ENCODE measurements at places on chromosomes 2 and 18.
A peak's percentile ranks its signal among the peaks of the same experiment; 100 is the strongest.

DNA sequence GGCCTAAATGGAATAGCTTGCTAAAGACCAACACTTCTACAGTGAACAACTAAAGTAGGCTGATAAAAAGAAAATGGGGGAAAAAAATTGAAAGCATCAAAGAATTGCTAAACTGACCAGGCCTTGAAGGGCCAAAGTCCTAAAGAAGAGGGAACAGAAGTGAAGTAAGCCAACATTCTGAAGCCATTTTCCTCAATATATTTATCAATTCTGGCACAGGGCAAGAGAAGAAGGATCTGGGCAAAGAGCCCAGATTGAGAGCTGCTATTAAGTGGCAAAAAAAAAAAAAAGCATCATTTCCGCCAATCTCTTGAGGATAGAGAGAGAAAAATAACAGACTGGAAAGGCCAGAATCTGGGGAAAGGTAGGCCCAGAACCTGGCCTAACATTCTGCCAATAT is 25.7 kb downstream of the FANCL start:
- no peak for DNase-seq

DNA sequence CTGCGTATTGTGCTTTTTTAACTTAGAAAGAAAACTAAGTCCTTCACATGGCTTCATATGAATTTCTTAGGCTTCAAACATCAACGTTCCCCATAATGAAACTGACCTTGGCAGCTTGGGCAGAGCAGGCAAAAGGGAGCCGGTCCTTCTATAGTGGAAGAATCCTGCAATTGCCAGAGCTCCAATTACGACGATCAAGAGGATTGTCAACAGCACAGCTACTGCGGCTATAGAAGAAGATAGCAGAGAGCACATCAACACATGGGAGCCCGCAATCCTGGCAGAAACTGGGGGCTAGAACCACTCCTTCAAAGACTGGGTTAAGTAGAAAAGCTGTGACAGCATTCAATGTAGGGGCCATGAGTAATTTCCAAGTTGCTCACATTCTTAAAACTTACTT is 69.8 kb downstream of the DHRS9 start:
- DNase-seq: no peak

DNA sequence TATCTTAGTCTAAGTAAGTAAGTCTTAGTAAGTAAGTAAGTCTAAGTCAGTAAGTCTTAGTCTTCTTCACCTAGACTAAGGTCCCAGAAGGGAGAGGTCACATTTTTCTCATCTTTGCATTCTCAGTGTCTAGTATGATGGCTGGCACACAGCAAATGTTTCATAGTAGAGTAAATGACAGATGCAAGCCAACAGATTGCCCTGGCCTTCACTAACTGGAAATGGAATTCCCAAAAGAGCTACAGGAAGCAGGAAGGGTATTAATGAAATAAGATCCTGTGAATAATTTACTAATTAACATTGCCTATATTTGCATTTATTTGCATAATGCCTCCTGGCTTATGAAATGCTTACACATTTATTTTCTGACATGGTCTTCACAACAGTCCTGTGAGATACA is 221.6 kb downstream of the RAD51AP2 start:
- DNase-seq: no peak

GRCh38 chr2:83587309-83587708 is 871.8 kb downstream of the SUCLG1 start:
- DNase-seq: no peak

GRCh38 chr18:77114415-77115191 is 18.0 kb downstream of the MBP start:
- peak; percentile 98 for DNase-seq

DNA sequence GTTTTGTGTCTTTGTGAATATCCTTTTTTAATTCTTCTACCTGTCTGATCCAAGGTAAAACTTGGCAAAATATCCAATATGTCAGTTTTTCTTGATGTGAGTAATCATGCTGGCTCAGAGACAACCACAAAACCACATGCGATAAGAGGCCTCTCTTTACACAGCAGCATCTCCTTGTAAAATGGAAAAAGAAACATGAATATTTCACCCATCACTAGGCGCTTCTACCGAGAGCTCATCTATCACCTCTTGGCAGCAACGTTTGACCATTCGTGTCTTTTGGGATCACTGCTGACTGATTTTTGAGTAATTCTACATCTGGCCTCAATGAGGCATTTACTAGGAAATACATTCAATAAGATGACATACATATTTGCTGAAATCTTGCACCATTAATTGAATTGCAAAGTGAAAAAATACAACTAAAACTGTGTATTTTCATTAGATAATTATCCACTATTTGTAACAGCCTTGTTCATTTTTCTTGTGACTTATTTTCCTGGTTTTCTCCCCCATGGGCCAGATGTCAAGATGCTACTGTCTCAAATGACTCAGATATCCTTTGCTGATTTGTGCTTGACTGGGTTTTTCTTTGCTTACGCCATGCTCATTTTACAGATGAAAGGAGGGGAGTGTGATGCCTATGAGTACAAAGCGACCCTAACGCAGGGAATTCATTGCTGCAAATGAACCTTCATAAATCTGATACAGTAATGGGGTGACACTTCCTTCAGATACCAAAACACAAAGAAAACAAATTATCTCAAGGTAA is 467.5 kb downstream of the FBXO15 start:
- DNase-seq: no peak

- no peak for DNase-seq
Observed at GRCh38 chr2:134410831-134411231, 157.0 kb downstream of the MGAT5 start.

GRCh38 chr2:72959995-72960981 is 43.0 kb downstream of the EMX1 start:
- no peak for DNase-seq

DNA sequence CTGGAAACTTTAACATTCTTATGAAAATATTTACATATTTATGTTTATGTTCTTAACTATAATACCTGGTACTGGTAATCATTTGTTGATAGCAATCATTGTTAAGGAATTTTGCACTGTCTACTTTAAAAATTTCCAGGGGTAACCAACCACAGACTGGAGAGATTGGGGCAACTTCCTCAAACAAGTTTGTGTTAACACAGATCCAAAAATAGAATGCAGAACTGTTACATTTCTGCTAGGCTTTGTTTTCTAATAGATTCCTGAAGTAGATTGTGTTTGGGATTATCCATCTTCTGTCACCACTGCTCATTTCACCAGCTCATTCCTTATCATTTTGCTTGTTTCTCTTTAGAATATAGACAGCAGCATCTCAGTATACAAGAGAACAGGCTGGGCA is 23.7 kb downstream of the RNF125 start:
- peak; percentile 64 for DNase-seq

Measured in suppressor macrophage treated with lipopolysaccharide for 4 hours (primary cell).